ENCODE measurements at places on chromosomes 16 and 17. TPM values are rescaled to one million over a fixed set of nuclear protein-coding genes. Genes with fewer than 3 reads are reported as not detected.

The CEP112 gene
- 9.8 TPM for total RNA-seq

The ITGA2B gene
- 0.24 TPM for total RNA-seq

The ATP2A3 gene
- total RNA-seq: 0.53 TPM

The CLEC18A gene
- not detected for total RNA-seq

The TNFSF12 gene
- total RNA-seq: 38.2 TPM

The TP53TG3C gene
- not detected for total RNA-seq

The WFDC1 gene
- total RNA-seq: not detected

The KIF2B gene
- total RNA-seq: not detected

The TEKT1 gene
- not detected for total RNA-seq

The IRX5 gene
- 3.2 TPM for total RNA-seq

The COA3 gene
- 48.7 TPM for total RNA-seq

The KCNH6 gene
- total RNA-seq: not detected

The PDILT gene
- total RNA-seq: not detected

The SYCE1L gene
- total RNA-seq: 11.6 TPM

The CASKIN1 gene
- 0.18 TPM for total RNA-seq

The COX6A2 gene
- not detected for total RNA-seq

The RNF167 gene
- total RNA-seq: 54.7 TPM

The KRT20 gene
- total RNA-seq: not detected

The ABCA6 gene
- 0.58 TPM for total RNA-seq

The TVP23A gene
- not detected for total RNA-seq

The FN3KRP gene
- 24.0 TPM for total RNA-seq

The CNGB1 gene
- not detected for total RNA-seq

The GLP2R gene
- 0.10 TPM for total RNA-seq

The KRTAP2-2 gene
- total RNA-seq: not detected

The TMC8 gene
- total RNA-seq: 1.1 TPM

The KRT25 gene
- not detected for total RNA-seq

The NEUROD2 gene
- not detected for total RNA-seq

The BCKDK gene
- 73.5 TPM for total RNA-seq

The OR4D1 gene
- total RNA-seq: not detected

The UMOD gene
- not detected for total RNA-seq

The VASN gene
- 5.7 TPM for total RNA-seq

The TLCD3A gene
- 28.7 TPM for total RNA-seq

The HS3ST2 gene
- total RNA-seq: not detected

The KRTAP9-2 gene
- total RNA-seq: not detected

The RBL2 gene
- 40.6 TPM for total RNA-seq

The PRR15L gene
- not detected for total RNA-seq

The KRTAP2-4 gene
- not detected for total RNA-seq

The KRT24 gene
- total RNA-seq: not detected

The CSH2 gene
- total RNA-seq: not detected

The BAIAP3 gene
- total RNA-seq: 1.1 TPM

The KRTAP2-3 gene
- 1.8 TPM for total RNA-seq

Measured in glomerular endothelial cell (primary cell).